Cerebellum (tissue), 4 donors: ENCODE measurements at places on chromosomes 6 and 20. TPM values are rescaled to one million over a fixed set of nuclear protein-coding genes. Genes with fewer than 3 reads are reported as not detected.

DNA sequence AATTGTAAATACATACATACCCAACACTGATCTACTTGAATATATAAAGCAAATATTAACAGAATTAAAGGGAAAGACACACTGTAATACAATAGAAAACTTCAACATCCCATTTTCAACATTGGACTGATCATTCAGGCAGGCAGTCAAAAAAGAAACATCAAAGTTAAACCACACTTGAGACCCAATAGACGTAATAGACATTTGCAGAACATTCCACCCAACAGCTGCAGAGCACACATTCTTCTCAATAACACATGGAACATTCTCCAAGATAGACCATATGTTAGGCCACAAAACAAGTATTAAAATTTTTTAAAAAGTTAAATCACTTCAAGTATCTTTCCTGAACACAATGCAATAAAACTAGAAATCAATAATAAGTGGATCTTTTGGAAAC lies 698.2 kb downstream of the COL12A1 start:
- no peak for DNase-seq

DNA sequence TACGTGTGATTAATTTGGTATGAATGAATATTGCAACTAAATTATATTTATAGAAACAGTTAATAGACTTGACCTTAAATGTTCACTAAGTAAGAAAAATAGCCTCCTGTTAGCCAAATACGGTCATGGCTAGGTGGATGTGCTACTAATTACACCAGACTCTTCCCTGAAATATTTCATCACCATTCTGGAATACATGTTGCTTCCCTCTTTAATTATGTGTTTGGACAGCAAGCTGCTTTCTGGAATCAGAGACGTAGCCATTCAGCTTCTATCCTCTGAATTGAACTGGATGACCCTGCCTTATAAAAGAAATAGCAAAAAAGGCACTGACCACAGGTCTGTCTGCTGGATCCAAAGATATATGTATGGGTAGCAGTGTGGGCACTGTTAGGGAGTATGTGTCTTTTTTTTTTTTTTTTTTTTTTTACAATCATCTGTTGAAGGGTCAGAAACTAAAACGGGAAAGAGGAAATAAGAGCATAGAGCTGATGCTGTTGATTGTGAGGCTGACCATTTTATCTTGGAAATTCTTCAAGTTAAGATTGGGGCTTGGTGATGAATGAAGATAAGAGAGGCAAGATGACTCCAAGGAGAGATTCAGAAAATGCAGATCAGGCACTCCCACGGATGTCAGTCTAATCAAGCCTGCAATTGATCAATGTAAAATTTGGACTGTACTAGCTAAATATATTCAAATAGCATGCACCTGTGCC lies 283.2 kb upstream of the HSF2 start:
- DNase-seq: no peak

GRCh38 chr6:17439243-17439993 lies 46.0 kb downstream of the CAP2 start:
- no peak for DNase-seq

- DNase-seq: no peak
These were observed at the start of gene CRISP3 for GRCh38 chr6:49744259-49744658. Gene CRISP3 (minus strand): TSS chr6:49744388. CDS start chr6:49744367, 21 bp downstream.

C6orf118 gene
- total RNA-seq: 17.1 TPM

F13A1 gene
- 22.0 TPM for total RNA-seq

KAT14 gene
- 20.8 TPM for total RNA-seq

DNA sequence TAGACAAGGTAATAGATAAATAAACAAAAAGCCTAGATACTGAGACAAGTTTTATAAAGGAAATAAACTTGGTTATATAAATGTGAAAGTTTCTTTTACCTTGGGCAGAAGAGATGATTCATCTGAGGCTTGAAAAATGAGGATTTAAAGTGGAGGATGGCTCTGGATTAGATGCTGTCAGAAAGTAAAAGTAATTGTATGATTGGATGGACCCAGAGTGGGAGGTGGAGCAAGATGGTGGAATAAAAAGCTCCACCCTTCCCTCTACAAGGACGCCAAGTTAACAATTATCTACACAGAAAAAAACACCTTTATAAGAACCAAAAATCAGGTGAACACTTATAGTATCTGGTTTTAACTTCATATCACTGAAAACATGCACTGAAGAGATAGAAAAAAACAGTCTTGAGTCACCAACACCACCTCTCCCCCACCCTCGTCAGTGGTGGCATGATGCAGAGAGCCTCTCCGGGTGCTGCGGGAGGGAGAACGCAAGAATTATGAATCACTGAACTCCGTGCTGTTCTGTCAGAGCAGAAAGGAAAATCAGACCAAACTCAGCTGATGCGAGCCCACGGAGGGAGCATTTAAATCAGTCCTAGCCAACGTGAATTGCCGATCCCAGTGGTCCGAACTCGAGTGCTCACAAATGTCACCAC lies 84.7 kb upstream of the GJE1 start:
- no peak for DNase-seq

DNA sequence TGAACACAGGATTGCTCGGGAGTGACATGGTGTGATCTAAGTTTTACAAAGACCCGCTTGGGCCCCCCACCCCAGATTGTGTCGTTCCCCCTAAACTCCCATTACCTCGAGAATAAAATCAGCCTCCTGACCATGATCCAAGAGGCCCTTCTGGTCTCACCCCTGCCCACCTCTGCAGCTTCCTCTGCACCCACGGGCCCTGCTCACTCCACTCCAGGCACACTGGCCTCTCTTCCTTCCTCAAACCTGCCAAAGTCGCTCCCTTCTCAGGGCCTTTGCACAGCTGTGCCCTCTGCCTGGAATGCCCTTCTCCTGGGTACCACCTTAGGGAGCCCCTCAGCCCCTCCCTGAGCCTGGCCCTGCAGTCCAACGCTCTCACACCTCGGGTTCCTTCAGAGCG lies 17.9 kb downstream of the TGM2 start:
- no peak for DNase-seq

GRCh38 chr6:13454286-13455221 lies 32.8 kb downstream of the GFOD1 start:
- no peak for DNase-seq

DNA sequence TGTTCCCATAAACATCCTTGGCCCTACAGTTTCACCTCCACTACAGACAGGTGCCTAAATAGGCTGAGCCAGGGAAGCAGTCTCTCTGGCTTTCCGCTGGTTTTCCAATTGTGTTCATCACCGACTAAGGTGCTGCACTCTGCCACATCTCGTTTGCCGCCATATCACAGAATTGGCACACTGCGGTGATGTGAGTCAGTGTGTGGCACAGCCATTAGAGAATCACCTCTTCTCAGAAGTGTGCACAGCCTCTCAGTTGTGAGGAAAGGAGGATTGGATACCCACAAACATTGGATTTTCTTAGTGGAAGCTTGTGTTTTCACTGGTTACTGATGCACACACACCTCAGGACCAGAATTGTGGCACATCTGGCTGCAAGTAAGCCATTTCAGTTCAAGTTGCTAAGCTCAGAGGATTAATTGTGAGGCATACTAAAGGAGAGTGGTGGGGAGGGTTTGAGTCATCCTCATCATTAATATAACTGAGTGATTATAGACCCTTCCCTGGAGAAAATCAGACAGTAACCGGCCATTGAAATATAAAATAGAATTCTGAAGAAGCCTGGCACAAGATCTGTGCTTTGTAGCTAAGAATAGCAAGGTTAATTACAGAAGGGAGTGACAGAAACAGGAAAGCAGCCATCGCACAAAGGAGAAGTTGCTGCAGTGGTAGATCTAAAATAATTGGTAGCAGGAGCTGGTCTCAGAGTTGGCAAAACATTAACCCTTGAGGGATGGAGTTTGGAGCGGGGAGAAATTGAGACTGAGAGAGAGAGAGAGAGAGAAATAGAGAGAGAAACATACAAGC lies 506.9 kb downstream of the LMBRD1 start:
- no peak for DNase-seq

GRCh38 chr6:129353067-129353466 lies 356.9 kb downstream of the ARHGAP18 start:
- no peak for DNase-seq

DNA sequence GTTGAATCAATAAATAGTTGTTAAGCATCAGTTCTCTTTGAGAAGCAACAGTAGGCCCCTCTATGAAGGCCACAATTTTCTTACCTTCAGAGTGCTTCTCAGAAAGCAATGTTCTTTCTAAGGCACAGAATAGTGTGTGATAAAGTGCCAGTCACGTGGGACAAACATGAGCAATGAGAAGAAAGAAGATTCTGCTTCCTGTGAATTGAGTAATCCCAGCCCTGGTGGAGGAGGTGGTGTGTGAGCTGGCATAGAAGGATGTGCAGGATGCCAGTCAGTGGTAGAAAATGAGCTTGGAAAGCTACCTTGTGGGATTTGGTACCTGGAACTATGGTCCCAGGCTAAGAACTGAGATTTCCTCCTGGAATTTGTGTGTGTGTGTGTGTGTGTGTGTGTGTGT lies 21.7 kb downstream of the KIZ start:
- DNase-seq: no peak

OPN5 gene
- not detected for total RNA-seq

HRH3 gene
- 1.7 TPM for total RNA-seq

TRIM40 gene
- not detected for total RNA-seq

DNA sequence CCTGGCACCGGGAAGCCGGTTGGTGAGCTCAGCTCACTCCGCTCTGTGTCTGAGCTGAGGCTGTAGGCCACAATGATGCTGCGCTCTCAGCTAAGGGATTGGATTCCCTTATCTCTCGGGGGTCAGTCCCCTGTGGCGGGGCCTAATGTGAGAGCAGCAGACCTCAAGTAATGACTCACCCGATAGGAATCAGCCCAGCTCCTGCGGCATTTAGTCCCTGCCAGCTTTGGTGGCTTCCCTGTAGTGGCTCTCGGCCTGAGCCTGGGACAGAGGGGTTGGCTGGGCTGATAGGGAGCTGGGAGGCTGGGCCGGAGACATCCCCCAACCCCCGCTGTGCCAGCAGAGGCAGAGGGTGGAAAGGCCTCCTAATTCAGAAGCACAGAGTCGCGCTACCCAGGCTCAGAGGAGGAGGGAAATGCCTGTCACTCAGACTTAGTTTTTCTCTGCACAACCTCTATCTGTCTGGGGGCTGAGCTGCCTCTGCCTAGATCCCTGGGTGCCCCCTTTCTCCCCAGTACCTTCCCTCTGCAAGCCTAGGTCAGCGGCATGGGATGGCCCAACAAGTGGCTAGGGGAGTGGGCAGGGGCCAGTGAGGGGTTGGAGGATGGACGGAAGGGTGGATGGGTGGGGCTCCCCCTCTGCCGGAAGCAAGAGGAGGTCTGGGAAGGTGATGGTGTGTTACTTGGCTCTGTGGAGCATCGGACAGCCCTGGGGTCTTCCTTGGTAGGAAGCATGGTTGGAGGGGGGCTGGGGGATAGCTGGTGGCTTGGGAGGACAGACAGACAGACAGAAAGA lies 92.2 kb downstream of the CDH22 start:
- DNase-seq: peak; percentile 34

DNA sequence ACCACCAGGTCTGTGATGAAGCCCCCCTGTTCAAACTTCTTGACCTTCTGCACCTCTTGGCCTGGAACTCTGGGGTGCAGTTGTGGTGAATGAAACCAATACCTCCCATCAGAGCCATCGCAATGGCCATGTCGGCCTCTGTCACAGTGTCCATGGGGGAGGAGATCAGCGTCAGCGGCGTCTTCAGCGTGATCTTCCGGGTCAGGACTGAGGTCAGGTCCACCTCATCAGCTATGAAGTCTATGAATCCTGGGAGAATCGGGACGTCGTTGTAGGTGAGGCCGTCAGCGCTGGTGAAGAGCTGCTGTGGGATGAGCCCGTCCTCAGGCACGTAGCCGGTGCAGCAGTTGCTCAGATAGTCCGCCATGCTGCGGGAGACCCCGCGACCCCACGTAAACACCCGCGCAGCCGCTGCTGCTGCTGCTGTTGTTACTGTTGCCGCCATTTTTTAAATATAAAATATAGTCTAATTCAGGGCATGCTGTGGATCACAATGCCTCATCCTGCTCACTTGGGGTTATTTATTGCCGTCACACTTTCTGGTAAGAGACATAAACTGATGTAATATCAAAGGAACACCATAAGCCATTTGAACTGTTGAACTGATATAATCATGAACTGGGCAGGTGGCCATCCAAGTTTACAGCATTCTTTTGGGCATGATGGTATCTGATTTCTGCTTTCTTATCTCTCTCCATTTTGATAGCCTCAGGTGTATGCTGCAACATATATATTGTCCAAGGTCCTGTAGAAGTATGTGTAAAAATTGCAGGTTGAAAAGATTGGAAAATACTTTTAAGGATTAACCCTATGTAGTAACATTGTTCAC lies 18.7 kb upstream of the RNF144B start:
- DNase-seq: no peak

DNA sequence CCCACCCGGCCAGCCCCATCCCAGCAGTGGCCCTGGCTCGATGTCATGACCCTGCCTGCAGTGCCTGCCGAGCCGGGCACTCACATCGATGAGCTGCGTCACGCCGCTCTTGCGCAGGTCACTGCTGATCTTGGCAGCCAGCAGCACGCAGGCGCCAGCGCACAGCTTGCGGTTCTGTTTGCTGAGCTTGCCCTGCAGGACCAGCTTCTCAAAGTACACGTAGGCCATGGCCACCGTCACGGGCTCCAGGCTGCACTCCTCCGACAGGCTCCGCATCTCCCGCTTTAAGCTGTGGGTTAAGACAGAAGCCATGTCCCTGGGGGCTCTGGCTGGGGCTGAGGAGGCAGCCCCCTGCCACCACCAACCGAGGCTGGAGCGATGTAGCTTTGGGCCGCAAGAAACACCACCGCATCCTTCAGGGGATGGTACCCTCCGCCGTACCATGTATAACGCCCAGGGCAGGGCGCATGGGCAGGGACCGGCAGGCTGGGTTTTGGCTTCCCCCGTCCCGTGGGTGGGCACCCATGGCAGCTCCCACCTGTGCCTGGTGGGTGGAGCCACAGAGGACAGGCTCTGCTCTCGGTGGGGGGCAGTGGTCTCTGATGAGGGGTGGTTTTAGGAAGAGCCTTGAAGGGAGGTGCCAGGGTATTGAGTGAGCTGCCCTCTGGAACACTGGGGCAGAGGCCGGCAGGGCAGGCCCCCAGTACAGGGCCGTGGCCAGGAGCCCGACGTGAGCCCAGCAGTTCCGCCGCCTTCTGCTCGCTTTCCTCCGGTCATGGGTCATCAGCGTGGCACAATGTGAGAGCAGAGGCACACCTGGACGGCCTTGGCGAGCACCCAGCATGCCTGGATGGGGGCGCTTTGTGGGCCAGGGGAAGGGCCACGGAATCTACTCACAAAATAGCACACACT lies 4.5 kb downstream of the RPS21 start:
- peak; percentile 85 for DNase-seq

PSORS1C1 gene
- total RNA-seq: not detected

DNA sequence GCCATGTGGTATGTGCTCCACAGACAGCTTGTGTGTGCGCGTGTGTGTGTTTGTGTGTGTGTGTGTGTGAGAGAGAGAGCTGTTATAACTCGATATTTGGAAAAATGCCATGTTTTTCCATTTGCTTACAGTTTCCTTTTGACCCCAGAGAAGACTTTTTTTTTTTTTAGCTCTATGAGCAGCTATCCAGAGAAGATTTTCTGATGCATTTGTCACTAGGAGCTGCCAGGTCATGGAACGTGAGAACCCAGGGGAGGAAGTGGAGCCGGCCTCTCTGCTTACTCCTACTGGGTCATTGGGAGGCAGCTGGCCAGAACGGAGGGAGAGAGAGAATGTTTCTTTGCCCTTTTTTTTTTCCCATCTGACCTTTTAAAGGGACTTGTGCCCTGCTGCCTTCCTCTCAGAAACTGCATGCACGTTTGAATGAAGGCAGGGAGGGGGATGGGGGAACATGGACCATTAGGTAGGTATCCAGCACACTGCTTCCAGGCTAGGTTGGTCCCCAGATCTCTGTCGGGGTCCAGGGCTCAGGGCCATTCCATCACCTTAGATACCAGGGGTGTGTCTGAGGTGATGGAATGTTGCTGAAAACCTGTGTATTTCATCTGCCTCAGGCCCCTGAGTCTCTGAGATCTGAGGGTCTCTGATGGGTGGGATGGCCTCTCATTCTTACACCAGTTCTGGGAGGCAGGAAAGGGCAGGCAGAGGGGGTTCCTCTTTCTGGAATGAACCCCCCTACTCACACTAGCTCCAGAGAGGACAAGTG lies 11.2 kb upstream of the MRPS18A start:
- DNase-seq: no peak
